AG09319 (cell line): ENCODE measurements at places on chromosomes 1 and 21.

DNA sequence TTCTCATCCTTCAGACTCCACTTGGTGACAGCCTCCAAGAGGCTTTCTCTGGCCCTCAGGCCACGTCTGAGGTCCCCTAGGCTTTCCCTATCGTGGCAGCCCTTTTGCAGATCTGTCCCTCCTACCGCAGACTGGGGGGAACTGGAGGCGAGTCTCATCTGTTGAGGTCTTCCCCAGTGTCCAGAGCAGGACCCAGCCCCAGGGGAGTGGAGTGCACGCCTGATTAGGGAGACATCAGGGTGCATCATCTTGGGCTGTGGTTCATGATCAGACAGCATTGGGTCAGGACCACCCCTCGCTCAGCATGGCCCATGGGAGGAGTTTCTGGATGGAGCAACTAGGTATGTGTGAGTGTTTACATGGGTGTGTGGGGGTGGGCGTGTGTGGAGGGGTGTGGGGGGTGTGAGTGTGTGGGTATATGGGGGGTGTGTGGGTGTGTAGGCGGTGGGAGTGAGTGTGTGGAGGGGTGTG is 8.5 kb upstream of the MATN1 start:
- DNase-seq: no peak

DNA sequence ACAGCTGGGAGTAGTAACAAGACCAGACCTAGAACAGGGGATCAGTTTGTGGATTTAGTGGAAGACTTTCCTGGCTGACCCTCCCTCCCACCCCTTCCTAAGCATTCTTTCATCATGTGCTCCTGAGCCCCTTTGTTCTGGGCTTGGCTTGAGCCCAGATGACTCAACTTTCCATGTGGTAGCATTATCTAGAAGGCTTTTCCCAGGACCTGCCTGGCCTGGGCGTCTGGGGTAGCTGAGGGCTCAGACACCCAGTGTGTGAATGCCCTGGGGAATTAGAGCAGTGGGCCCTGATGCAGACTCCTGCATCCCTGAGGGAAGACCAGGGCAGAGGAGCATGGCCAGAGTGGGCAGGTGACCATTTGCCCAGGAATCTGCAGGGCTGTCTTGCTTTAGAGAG is 44.1 kb upstream of the TSPAN2 start:
- DNase-seq: no peak

- DNase-seq: no peak
Measured at GRCh38 chr1:95221306-95221705, 12.7 kb upstream of the RWDD3 start.

GRCh38 chr21:20647607-20648006 is 350.6 kb upstream of the NCAM2 start:
- DNase-seq: no peak

DNA sequence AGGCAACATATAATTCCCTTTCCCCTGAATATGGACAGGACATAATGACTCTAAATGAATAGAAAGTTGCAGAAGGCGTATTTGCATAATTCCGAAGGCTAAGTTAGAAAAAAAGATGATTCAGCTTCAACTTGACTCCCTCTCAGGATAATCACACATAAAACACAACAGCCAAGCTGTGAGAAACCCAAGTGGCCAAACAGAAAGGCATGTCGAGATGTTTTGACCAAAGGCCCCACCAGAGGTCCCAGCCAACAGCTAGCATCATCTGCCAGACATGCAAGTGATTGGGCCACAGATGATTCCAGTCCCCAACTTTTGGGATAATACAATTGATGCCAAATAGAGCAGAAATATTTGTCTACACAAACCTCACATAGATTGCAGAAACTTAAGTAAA is 444.9 kb downstream of the LTN1 start:
- no peak for DNase-seq

DNA sequence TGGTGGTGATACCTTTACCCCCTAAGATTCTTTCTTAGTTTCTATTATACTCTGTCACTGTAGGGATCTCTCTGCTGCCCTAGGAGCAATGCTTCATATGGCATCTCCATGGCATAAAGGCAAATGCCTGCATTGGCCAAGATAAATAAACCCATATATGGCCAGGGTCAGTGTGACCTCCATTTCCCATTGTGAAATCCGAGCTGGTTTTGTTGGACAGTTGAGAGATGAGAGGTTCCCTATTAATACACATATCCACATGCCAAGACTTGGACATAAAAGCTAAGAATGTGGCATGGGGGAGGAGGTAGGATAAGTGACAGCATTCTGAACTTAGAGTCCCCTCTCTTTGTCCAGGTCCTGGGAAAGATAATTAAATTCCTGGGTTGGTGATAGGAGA is 1.4 kb downstream of the TPM3 start:
- no peak for DNase-seq

- DNase-seq: no peak
Measured at GRCh38 chr1:214202992-214203391, 78.0 kb upstream of the SMYD2 start.

DNA sequence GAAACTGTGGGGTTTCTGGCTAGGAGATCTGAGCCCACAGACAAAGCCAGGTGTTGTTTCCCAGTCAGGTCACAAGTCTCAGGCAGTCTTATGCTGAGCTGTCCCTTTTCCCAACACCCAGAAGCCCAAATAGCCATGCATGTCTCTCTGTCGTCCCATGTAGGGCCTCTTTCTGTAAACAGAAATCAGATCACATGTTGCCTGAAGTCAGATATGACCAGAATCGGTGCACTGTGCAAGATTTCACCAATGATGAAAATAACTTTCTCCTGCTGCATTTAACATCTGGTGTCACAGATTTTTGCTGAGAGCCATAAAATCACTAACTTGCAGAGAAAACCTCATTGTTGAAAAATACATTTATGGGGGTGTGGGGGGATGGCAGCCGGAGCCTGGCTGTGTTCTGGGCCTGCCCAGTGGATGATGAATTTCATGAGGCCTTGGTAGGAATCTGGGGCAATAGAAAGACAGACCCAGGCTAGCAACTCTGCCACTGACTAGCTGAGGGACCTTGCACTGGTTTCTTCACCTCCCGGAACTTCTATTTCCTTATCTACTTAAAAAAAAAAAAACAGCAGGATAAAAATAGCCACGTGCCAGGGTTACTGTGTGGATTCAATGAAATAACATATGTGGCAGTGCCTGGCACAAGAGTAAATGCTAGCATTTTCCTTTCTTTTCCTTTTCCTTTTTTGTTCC is 158.8 kb upstream of the NFIA start:
- no peak for DNase-seq

- DNase-seq: no peak
Measured at GRCh38 chr1:59352065-59352464, 55.2 kb downstream of the FGGY start.

- DNase-seq: no peak
Measured at GRCh38 chr1:91596474-91596873, 95.8 kb downstream of the CDC7 start.

- DNase-seq: no peak
Measured at GRCh38 chr1:11314959-11315358, 42.0 kb downstream of the UBIAD1 start.

GRCh38 chr21:40255518-40256444 is 388.5 kb downstream of the PCP4 start:
- DNase-seq: no peak

- no peak for DNase-seq
Measured at GRCh38 chr1:7375781-7376660, 395.1 kb upstream of the VAMP3 start.

GRCh38 chr1:198686069-198686728 is 47.4 kb downstream of the PTPRC start:
- DNase-seq: no peak

GRCh38 chr1:232327269-232327668 is 302.7 kb downstream of the SIPA1L2 start:
- no peak for DNase-seq

GRCh38 chr21:27196651-27197050 is 229.8 kb upstream of the ADAMTS5 start:
- no peak for DNase-seq

DNA sequence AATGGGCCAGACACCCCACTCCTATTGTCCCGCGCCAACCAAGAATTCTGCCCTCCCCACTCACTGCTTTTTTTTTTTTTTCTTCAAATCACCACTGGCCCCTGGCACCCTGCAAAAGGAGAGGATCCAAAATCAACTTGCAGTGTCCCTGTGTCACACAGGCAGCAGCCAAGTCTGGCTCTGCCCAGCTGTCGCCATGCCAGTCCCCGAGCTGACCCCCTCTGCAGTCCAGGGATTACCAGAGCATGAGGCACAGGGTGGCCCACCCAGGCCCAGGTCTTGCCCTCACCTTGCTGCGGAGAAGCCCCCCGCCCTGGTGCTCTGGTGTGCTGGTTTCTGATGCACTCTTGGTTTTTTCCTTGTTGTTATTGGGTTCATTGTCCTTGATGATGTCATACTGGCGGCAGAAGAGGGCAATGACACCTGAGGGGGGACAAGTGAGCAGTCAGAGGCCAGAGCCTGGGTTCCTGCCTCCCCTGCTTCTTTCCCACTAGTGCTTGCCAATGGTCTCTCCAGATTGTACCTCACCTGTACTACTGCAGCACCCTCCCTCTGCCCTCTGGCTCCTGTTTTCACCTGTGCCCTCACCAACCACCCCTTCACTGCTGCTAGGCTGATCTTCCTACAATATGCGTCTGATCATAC is 6.2 kb downstream of the FNDC5 start:
- no peak for DNase-seq

GRCh38 chr1:167003711-167004110 is 14.6 kb downstream of the MAEL start:
- DNase-seq: no peak

DNA sequence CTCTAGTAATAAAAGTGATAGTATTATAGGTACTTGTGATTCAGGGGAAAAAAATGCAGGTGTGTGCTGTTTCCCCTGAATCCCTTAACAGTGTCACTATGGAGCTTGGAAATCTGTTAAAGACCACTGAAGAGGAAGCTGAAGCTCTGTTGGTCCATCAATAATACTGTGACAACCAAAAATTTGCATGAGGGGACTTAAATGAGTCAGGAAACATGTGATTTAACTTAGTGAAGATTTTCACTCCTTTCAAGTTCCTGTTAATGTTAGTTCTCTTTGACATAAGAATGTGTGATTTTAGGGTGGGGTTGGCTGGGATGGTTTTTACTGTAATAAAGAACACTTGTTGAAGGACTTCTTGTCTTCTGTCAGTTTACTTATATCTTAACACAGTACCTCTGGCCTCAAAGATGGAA is 32.0 kb downstream of the VANGL2 start:
- no peak for DNase-seq

GRCh38 chr1:233333086-233333485 is 5.6 kb downstream of the MAP3K21 start:
- DNase-seq: no peak

- DNase-seq: no peak
Measured at GRCh38 chr1:90502696-90503095, 214.4 kb downstream of the BARHL2 start.

GRCh38 chr1:62912028-62912638 is 128.2 kb downstream of the ATG4C start:
- DNase-seq: no peak

DNA sequence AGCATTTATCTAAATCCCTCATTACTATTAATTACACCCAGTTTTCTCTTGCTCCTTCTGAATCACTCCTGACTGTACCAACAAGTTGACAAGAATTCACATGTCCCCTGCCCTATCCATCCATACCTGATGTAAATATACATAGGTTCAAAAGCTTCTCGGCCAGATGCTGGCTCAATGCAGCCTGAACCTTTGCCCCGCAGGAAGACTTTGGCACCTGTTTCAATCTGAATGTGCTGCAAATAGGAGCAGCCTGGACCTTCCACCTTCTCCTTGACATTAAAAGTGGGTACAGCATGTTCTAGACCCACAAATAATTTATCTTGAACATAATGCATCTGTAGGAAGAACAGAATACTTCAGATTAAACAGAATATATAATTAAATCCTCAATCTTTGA is 8.7 kb downstream of the KHDC4 start:
- DNase-seq: no peak

DNA sequence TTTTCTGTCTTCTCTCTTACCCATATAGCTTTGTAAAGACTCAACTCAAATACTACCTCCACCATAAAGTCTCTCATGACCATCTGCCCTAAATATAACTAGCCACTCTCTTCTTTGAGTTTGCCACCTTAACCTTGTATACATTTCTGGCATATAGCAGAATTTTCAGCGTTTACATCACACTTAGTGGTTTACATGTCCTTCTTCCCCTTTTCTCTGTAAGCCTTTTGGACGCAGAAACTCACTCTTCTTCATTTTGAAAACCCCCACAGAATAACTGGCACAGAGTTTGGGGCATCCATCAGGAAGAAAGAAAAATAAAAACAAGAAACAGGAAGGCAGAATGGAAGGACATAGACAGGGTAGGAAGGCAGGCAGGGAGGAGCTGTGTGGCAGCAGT is 131.8 kb upstream of the DUSP10 start:
- DNase-seq: no peak

GRCh38 chr1:223308136-223308535 is 55.8 kb downstream of the SUSD4 start:
- DNase-seq: no peak

- no peak for DNase-seq
Measured at GRCh38 chr1:242839101-242839500, 314.6 kb upstream of the PLD5 start.

- DNase-seq: no peak
Measured at GRCh38 chr1:154609398-154610380, 1.7 kb upstream of the ADAR start.

- DNase-seq: no peak
Measured at GRCh38 chr21:28884481-28884880, 108.2 kb downstream of the LTN1 start.

GRCh38 chr21:43600642-43601402 is 58.5 kb downstream of the HSF2BP start:
- no peak for DNase-seq

GRCh38 chr1:158952416-158952815 is 21.1 kb downstream of the PYHIN1 start:
- DNase-seq: no peak

DNA sequence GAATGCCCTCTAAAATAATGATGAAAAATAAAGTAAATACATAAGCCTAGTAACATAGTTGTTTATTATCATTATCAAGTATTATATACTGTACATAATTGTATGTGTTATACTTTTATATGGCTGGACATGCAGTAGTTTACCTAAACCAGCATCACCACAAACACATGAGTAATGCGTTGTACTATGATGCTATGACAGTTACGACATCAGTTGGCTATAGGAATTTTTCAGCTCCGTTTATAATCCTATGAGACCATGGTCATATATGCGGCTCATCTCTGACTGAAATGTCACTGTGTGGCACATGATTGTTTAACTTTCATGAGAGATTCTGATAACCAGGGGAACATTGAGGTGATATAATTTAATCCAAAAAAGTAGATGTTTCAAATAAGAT is 352.1 kb downstream of the ST6GALNAC3 start:
- no peak for DNase-seq

- no peak for DNase-seq
Measured at GRCh38 chr1:95042286-95042685, 30.5 kb downstream of the ALG14 start.

DNA sequence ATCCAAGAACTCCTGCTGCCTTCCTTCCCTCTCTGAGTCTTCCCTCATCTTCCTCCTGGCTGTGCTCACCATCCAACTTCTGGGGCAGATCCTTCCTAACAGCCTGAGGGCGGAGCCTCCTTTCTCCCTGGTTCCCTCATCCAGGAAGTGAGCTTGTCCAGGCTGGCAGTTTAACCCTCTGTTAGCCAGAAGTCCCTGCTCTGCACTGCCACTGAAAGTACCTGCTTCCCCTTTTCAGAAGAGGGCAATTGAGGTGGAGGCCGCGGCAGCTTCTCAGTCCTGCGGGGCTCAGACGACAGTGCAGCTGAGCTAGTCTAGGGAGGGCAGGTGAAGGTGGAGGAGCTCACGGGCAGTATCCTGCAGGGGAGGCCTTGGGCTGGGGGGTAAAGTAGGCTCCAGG is 149.1 kb downstream of the FCRL5 start:
- no peak for DNase-seq

- peak; percentile 90 for DNase-seq
Measured at GRCh38 chr1:117795190-117795589, 134.2 kb downstream of the GDAP2 start.
